ENCODE measurements at places on chromosomes 4 and X.

DNA sequence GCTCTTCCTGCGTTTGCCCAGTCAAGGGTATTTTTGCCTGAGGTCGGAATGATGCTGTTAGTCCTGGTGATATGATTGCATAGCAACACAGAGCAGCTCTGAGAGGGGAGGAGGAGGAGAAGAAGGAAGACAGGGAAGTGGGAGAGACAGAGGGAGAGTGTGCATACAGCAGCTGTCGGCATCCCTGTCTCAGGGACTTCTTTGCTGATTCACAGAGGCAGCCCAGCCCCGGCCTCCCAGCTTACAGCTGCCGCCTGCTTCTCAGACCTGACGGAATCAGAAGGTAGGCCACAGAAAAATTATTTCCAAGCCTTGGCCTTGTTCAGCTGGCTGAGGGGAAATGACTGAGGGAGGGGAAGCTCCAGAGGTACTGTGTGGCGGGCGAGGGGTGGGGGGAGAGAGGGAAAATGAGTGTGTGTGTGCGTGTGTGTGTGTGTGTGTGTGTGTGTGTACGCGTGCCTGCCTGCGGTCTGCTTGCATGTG lies 319 bp downstream of the DRP2 start:
- peak; percentile 4 for DNase-seq

- no peak for DNase-seq
These were observed 25.4 kb upstream of the GLRB start for GRCh38 chr4:157050561-157050960.

DNA sequence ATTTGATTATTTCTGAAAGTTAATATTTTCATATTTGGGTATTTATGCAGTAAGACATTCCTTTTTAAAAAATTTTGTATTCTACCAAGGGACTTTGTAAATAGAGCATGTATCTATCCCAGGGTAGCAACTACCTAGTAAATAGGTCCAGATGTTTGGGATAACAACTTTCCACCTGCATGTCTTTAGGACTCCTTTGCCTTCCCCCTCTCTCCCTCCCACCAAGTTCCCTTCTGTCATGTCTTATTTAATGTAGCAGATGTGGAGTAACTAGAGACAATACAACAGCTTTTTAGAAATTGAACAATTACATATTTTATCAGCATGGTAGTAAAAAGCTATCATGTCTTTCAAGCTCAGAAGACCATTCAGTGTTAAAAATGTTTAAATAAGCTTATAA lies 821.0 kb downstream of the C4orf33 start:
- no peak for DNase-seq

DNA sequence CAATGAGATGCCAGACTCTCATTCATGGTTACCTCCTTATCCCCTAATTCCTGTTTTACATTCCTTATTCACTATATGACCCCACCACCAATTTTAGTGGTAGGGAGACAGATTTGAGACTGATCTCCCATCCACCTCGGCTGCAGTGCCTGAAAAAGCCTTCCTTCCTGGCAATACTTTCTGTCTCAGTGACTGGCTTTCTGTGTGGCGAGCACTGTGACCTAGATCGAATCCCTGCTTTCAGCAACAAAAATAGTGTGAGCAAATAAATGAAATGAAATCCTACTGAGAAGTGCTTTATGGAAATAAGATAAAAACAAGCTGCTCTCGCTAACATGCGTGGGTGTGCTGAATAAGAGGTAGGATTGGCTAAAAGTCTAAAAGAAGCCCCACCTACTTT lies 165.3 kb downstream of the GPM6A start:
- DNase-seq, result no peak

- DNase-seq, result no peak
These were observed 18.5 kb downstream of the PAPSS1 start for GRCh38 chr4:107701565-107701964.

All from CD4-positive, alpha-beta T cell treated with Interleukin-12 subunit alpha and Interleukin-12 subunit beta, for 1 hour (primary cell).